NCI-H69 (cell line): ENCODE measurements at places on chromosomes 1 and 21.

DNA sequence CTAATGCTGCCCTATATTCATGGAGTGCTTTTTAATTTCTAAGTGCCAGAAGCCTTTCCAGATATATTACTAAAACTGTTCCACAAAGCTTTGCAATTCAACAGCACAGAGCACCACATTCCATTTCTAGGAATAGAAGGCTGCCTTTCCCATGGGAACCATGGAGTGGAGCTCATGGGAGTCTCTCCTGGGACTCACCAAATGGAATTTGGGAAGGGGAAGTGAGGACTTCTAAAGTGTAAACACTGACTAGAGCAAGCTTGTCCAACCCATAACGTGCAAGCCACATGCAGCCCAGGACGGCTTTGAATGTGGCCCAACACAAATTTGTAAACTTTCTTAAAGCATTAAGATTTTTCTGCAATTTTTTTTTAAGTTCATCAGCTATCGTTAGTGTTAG, 190.4 kb upstream of the TNR start:
- peak; percentile 23 for DNase-seq

DNA sequence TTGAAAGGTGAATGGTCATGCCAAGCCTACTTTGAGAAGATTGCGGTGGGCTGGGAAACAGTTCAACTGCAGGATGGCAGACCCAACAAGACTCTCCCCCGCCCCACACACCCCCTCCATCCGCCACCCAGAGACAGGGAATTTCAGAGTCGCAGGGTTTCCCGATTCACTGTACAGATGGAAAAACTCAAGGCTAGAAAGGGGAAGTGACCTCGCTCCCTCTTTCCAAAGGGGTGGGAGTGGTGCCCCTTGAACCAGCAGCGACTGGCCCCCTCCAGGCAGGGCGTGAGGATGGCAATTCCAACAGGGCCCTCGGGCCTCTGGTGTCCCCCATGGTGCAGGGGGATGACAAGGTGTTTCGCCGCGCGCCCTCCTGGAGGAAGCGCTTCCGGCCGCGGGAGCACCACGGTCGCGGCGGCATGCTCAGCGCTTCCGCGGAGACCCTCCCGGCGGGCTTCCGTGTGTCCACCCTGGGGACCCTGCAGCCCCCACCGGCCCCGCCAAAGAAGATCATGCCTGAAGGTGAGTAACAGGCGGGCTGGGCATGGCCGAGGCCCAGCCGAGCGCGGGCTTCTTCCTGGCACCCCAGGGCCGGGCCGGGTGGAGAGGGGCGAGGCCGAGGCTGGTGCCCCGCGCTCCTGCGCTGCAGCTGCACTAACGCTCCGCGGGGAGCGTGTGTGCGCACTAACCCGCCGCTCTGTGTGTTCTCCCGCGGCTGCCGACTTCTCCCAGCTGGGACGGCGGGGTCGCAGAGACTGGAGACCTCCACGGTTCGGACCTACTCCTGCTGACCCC, 10.4 kb downstream of the MYOG start:
- DNase-seq = peak; percentile 58

DNA sequence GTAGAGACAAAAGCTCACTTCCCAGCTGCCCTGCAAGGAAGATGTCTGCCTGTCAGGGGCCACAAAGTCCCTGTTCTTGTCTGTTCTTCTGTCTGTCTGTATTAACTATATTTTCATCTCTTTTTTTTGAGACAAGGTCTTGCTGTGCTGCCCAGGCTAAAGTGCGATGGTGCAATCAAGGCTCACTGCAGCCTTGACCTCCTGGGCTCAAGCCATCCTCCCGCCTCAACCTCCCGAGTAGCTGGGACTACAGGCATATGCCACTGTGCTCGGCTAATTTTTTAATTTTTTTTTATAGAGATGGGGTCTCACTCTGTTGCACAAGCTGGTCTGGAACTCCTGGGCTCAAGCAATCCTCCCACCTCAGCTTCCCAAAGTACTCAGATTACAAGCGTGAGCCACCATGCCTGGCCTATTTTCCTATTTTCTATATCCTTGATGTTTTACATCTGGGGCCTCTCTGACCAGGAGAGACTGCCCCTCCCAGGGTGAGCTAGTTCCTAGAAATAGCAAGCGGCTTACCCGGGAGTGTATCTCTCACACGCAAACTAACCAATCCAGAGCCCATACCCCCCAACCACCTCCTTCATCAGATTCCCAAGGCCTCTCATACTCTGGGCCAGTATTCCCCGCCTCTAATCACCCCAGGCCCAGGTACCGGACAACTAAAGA, 5.4 kb upstream of the KLHDC7A start:
- no peak for DNase-seq

GRCh38 chr1:172727956-172728603, 69.2 kb downstream of the FASLG start:
- peak; percentile 63 for DNase-seq

GRCh38 chr1:10236405-10237156, 26.2 kb downstream of the KIF1B start:
- no peak for DNase-seq

- DNase-seq = no peak
Measured at GRCh38 chr1:17614586-17614985, 75.1 kb downstream of the ARHGEF10L start.
